Hypothalamus (tissue), 51 donors: ENCODE measurements at places on chromosomes 16 and 17.

- no peak for DNase-seq
Measured at GRCh38 chr17:46976626-46977270, 2.3 kb downstream of the RPRML start.

DNA sequence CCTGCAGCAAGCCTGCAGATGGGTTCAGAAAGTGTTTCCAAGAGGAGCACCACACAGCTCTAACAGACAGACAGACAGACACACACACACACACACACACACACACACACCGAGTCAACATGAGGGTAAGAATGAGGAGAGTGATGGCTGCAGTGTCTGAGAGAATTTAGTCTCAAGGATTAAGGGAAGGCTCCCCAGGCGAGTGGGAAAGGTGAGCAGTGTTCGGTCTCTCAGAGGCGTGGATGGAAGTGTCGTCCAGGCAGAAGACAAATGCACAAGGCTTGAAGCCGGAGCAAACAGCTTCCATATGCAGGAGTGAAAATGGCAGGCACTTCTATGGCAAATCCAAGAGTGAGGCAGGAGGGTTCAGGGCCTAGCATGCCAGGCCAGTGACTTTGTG is 770.1 kb downstream of the KCNJ18 start:
- no peak for DNase-seq

GRCh38 chr16:48619979-48620378 is 10.0 kb upstream of the N4BP1 start:
- DNase-seq: no peak

GRCh38 chr16:4093495-4094126 is 22.6 kb downstream of the ADCY9 start:
- no peak for DNase-seq

- DNase-seq: no peak
Measured at GRCh38 chr16:55687802-55688201, 32.0 kb downstream of the SLC6A2 start.

DNA sequence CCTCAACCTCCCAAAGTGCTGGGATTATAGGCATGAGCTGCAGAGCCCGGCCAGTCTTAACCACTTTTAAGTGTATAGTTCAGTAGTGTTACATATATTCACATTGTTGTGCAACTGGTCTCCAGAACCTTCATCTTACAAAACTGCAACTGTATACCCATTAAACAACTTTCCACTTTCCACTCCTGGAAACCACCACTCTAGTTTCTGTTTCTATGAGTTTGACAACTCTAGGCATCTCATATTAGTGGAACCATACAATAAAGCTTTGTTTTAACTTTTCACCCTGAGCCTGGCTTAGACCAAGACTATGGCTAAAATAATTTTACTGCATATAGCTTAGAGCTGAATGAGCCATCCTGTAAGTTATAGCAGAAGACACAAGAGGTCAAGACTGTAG is 108.0 kb upstream of the GOT2 start:
- DNase-seq: no peak

DNA sequence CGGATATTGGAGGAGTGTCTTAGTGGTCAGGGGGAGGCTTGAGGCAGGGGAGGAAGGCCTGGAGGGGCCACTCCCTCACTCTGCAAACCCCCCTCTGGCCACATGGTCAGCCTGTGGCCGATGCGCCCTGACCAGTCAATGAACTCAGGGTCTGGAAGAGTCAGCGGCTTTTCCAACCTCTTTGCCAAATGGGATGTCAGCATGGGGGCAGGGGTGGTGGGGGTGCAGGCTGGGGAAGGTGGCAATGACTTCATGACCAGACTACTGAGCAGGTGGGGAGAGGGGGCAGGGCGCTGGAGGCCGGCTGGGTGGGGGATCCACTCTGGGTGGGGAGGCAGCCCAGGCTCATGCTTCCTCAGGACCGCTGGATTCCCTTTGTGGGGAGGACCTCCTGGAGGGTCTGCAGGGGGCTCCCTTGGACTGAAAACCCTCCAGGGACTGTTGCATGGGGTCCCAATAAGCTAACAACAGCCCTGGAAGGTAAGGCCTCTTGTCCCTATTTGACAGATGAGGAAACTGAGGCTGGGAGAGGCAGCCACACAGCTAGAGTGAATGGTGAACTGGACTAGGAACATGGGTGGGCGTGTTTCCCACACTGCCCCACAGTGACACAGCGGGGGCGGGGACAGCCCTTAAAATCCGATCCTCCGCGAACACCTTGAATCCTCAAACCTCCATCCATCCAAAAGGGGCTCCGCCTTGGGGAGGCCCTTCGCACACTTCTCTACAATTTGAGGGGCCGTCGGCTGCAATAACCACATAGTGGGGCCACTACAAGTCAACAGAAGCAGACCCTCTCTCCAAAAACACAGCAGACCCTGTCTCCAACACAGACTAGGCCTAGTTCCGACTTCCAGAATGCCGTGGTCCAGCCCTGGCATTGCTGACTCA is 81.0 kb upstream of the TOB1 start:
- no peak for DNase-seq

DNA sequence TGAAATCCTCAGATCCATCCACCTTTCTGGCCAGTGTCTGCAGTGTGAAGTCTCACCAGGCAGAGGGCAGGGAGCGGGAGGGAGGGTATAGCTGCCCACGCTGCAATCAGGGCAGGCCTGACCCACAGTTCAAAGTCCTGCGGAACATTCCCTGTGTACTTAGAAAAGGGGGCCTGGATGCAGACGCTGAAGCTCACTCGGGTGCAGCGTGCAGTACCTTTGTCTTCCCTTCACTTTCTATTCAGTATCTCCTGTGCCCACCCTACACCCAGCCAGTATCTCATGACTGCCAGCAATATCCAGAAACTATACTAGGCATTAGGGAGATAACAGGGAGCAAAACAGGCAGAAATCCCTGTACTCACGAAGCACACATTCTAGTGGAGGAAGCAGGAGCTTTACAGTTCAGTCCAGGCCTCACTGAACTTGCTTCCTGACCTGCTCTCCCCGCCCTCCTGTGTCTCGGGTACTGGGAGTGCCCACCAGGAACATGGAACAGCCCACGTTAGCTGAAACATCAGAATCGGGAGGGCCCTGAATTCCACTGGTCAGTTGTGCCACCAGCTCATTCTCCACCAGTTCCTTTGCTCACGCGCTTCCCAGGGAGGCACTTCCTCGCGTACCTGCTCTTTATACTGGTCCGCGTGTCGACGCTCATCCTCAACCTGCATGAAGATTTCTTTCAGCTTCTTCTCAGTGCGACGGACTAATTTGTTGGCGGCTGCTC is 42.2 kb downstream of the NDEL1 start:
- DNase-seq: no peak

- no peak for DNase-seq
Measured at GRCh38 chr16:14965328-14965727, 9.5 kb upstream of the PDXDC1 start.

DNA sequence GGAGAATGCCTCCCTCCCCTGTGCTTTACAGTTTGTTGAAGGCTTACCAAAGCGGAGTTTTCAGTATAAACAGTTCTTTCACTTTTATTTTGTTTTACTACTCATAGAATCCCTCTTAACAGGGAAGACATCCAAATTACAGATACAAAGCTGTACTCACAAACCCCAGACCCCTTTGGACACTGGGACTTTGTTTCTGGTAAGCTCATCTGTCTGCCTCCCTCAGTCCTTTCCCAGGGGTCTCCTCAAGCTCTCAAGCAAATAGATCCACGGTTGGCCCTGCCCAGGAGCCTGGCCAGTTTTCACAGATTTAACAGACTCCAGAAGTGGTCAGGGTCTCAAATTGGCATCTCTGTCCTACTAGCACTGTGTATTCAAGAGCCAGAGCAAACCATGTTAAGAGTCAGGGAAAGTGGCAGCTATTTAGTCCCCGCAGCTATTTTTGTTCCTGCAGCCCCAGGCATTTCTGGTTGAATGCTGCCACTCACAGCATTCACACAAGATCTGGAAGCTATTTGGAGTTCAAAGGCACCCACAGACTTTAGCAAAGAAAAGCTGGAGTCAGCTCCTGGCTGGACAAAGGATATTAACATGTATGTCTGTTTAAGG is 54.2 kb downstream of the TMEM100 start:
- no peak for DNase-seq

GRCh38 chr17:47252209-47252608 is 1.4 kb upstream of the ITGB3 start:
- no peak for DNase-seq

GRCh38 chr16:54418903-54419302 is 132.3 kb upstream of the IRX3 start:
- DNase-seq: no peak

- no peak for DNase-seq
Measured at GRCh38 chr17:78340183-78340955, 19.5 kb downstream of the SOCS3 start.

DNA sequence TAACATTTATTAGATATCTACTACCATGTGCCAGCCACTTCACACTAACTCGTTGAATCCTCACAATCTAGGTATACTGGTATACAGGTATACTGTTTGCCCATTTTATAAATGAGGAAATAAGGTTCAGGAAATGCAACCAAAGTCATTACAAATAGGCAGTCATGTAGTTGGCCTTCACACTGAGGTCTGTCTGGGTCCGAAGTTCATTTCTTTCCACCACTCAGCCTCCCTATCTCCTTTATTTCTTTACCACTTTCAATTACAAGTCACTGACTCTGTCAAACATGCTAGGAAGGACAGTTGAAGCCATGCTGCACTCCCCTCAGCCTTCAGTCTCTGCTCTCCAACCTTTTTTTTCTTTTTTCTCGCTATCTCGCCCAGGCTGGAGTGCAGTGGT is 20.7 kb upstream of the SIAH1 start:
- DNase-seq: no peak
